Amniotic epithelial cell (primary cell): ENCODE measurements at places on chromosomes 11 and 22.

DNA sequence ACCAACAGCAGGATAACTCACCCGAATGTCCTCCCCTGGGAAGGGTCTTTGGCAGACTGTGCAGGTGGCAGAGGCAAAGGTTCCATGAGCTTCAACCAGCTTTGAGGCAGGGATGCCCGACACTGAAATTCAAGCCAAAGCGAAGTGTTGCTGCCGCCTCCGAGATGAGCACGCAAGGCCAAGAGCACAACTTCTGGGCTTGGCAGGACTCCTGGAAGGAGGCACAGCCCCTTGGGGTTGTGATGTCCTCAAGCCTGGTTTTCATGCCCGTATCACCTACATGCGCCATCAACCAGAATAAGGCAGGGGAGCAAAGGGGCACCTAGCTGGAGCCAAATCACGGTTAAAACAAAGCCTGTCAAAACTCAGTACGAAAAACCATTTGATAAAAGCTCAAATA, 5.7 kb downstream of the SIRT3 start:
- no peak for DNase-seq

GRCh38 chr11:71181566-71181965, 70.8 kb downstream of the SHANK2 start:
- DNase-seq, result no peak

DNA sequence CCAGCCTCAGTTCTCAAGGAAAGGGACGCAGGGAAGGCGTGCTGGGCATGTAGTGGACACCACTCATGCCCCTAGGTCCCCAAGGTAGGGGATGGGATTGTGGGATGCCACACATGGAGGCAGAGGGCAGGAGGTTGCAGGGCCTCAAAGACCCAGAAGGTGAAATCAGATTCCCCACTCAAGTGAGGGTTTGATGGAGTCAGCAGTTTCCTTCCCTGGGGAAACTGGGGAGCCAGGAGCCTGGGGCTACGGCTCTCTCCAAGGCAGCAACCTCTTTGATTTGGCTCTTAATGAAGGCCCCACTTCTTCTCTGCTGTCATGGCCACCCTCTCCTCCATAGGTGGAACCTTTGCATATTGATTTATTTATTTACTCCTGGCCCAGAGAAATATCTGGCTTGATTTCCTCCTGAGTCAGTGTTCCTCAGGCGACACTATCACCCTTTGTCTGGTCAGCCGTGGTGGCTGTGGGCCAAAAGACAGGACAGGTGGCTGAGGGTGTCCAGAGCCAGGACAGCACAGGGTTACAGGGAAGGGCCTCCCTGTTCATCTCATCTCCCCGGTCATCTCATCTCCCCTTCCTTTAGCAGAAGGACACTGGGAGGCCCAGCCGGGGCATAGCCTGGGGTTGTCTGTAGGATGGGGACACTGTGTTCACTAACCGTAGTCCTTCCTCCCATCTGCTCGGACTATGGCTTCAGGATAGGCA, 9.6 kb downstream of the GNAZ start:
- no peak for DNase-seq

DNA sequence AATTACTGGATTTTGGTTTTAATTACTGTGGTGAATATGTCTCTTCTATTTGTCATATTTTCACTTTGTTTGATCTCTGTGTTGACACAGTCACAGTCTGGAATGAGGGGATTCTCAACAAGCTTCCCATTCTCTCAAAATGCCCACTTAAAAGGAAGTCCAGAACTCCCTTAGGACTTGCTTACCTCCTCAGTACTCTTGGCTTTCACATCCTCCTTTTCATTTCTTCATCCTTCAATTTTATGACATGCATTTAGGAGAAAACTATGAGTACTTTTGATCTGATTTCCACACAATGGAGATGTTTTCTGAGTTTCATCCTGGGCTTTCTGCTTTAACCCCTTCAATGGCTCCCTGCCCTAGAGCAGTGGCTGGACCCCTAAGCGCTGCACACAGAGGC, 49.3 kb upstream of the FLI1 start:
- no peak for DNase-seq

DNA sequence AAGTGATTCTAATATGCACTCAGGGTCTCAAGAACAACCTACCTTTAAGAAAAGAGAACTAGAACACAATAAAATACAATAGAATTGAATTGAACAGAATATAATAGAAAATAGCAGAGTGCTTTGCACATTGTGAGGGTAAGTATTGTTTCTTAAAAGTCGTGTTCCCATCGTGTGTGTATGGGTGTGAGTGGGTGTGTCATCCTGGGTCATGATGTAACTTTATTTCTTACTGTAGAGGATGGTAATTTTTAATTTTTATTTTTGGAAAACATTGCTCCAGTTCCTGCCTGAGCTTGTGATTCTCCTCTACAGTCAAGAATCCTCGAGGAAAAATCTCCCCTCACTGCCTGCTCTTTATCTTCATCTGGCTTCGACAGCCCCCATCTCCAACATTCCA, 75.7 kb upstream of the CSNK2A3 start:
- no peak for DNase-seq

GRCh38 chr22:44549701-44550100, 51.7 kb upstream of the RTL6 start:
- DNase-seq, result no peak

DNA sequence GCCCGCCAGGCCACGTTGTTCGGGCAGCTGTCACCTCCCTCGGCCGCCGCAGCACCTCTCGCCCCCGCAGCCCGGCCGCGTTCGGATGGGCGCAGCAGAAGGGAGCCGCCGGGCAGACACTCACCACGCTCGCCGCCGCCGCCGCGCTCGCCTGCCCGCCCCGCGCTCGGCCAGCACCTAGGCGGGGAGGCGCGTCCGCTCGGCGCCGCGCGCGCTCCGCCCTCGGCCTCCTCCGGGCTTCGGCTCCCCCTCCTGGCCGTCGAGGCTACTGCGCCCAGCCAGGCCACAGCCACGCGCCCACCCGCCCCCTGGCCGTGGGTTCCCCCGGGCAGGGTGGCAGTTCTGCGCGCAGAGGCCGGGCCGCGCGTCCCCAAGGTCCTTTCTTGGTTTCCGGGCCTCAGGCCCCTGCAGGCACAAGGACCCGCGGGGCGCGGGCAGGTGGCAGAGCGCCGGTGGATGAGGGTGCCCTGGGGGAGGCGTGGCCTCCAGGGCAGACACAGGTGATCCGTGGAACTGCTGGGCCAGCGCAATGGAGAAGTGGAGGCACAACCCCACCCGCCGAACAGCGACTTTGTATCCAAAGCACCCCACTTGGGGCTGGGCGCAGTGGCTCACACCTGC, at the start of gene SLC25A22:
Gene SLC25A22, minus strand, starts transcription at position 189 of the 621 bp plus-strand sequence. CDS start 3,275 bp downstream, outside the sequence.
- DNase-seq, result peak; percentile 60

- no peak for DNase-seq
Observed at GRCh38 chr11:73239571-73240189, 21.6 kb downstream of the P2RY2 start.

DNA sequence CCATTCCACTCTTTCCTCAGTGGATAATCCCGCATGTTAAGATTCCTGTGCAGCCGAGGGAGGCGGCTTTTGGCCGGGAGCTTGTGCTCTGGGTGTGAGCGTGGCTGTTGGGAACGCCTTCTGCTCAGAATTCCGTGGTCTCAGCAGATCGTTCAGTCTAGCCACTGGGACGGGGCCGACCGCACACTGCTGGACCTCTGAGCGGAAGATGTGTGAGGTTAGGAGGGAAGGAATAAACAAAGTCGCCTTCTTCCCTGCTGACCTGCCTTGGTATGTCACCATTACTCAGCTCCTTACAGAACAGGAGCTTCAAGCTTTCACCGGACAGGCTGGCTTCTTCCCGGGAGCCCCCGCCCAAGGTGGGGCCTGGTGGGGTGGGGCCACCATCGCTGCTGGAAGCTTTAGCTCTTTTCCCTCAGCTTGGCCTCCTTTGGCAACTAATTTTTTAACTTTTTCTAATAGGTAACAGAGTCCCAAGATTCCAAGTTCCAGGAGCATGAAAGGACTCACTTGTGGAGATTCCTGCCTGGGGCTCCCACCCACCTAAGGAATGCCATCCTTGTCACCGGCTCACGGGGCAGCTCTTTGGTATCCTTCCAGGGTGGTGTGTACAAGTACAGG, 22.5 kb upstream of the SEPTIN5 start:
- peak; percentile 31 for DNase-seq

DNA sequence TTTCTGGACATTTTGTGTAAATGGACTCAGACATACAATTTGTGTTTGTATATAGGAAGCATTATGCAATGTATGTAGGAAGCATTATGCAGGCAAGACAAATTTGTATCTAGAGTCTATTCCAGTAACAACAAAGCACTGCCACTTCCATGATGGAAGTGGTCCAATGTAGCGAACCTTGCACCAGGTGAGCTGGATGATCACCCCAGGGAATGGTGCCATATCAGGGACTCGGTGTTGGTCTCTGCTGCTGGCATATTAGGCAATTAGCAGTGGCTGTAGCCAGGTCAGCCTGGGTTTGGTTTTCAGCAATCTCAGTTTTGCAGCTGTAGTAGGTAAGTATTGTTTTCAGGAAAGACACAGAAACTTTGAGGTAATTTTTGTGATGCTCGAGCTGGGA, 12.8 kb downstream of the ZFP91 start:
- DNase-seq, result no peak

GRCh38 chr11:121950160-121950559, 165.9 kb downstream of the BLID start:
- DNase-seq, result no peak

GRCh38 chr22:19018256-19018655, 82.2 kb upstream of the PRODH start:
- DNase-seq, result no peak

DNA sequence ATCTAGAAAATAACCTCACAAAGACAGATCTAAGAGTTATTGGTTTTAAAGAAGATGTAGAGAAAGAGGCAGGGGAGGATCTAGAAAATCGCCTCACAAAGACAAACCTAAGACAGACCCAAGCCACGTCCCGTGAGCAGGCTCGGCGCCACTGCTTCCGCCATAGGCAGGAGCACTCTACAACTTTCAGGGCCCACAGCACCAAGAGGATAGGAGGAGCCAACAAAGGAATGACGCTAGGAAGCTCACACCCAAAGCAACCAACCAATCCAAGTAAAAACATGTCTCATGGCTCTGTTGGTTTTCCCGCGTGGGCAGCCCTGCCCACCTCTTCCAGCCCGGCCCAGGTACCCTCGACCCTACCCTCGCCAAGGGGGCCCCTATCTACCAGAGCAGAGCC, 4167.4 kb upstream of the OR11H1 start:
- DNase-seq, result no peak

GRCh38 chr22:21012446-21013407, 2.2 kb upstream of the P2RX6 start:
- no peak for DNase-seq

DNA sequence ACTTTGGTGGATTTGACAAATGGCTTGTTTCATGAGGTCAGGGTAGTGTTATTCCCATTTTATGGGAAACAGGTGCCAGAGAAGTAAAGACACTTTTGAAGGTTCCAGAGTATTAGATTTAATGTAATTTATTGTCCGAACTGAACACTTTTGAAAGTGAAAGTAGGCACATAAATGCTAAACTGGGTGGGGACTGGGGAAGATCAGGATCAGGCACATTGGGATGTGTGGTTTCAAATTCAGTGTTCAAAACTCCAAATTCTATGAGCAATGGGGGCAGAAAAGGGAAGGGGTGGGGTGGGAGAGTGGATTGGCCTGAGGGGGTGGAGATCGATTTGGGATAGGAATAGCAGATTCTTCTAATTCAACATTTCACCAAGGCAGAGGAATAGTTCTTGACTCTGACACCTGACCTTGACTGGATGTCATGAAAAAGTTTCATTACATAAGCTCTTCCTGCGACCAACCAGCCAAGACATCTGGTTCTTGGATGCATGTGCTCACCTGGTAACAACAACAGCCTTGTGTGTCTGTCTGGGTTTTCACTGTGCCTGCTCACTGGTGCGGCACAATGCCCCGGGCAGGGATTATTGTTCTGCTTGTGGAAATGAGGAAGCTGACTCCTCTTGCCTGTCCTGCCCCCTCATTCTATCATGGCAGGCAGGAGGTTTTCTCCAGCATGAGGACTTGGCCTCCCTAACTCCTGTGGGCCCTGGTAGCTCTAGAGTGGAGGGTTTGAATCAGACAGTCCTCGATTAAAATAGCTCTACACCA, 10.8 kb downstream of the PPFIBP2 start:
- no peak for DNase-seq

- DNase-seq, result no peak
Observed at GRCh38 chr11:2300936-2301630, 635 bp downstream of the C11orf21 start.

DNA sequence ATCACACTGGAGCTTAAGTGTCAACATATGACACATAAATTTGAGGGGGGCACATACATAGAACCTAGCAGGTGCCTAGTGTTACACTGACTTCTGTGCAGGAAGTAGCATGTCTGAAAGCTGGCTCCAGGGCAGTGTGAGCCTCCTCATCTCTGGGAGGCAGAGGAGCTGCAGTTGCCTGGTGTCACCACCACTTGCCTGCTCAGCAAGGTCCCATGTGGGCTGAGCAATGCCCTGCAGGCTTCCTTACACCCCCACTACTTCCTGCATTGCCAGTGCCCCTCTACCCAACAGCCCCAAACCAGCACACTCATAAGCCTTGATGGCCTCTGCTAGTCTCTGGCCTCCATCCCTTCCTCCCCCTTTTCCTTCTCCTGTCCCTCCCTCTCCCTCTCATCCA, 165.8 kb downstream of the BUD13 start:
- DNase-seq, result no peak

- DNase-seq, result peak; percentile 95
Observed at GRCh38 chr22:36331306-36331911, 56.4 kb downstream of the MYH9 start.

DNA sequence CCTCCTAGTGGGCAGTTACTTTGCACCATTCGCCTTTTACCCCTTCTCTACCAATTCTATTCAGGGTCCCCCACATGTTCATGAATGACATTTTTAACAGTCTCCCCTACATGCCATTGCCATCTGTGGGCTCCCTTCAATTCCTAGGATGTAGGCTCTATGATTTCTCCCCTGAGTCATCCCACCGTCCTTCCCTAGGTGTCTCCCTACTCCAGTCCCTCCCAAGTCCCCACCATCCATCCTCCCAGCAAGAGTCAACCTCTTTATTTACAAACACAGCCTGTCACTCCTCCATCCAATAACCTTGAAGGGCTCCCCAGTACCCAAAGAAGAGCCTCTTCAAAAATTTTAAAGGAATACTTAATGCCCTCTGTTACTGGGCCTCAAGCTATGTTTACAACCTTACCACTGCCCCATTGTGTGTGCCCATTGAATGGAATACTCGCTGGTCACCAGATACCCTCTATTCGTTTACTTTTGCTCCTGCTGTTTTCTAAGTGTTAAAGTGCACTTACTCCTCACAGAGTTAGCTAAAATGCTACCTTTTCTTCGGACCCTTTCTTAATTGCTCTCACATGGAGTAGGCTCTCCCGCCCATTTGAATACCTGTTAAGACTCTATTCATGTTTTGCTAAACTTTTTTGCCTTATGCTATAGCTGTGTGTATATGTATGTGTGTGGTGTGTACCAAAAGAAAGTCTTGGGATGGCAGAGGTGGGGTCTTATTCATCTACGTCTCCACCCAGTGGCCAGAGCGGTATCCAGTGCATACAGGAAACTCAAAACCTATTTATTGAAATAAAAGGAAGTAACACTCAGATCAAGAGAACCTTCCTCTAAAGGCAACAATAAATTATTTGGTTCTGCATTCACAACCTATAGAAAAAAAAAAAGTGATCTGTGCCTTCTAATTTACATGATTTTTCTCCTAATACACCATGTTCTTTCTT, 235.8 kb upstream of the CCDC90B start:
- DNase-seq, result peak; percentile 4

- DNase-seq, result no peak
Observed at GRCh38 chr11:3888876-3889275, 33.4 kb downstream of the STIM1 start.

- DNase-seq, result peak; percentile 81
Observed at GRCh38 chr22:38766076-38766777, 10.4 kb upstream of the SUN2 start.

GRCh38 chr22:46178755-46179505, 28.6 kb downstream of the PPARA start:
- DNase-seq, result no peak
